ENCODE measurements at places on chromosomes 7 and 10.

GRCh38 chr7:95095966-95096540, 188.7 kb downstream of the PPP1R9A start:
- DNase-seq, result no peak

DNA sequence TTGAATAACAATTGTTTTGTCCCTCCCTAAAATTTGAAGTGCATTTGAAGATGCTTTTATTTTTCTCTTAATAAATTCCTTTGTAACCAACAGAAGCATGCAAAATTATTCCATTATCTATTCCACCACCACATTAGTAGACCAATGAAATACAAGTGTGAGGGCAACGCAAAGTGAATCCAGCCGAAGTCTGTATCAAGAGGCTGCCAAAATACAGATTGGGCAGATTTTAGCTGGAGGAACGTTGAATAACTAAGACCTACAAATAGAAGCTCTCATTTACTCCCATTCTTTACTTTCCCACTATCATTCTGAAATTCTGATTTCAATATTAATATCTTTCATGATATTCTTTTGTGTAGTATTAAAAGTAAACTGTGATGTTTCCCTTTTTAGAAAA, 233.7 kb downstream of the BMPER start:
- DNase-seq, result no peak

GRCh38 chr7:3089493-3089892, 45.8 kb upstream of the CARD11 start:
- DNase-seq, result peak; percentile 16

DNA sequence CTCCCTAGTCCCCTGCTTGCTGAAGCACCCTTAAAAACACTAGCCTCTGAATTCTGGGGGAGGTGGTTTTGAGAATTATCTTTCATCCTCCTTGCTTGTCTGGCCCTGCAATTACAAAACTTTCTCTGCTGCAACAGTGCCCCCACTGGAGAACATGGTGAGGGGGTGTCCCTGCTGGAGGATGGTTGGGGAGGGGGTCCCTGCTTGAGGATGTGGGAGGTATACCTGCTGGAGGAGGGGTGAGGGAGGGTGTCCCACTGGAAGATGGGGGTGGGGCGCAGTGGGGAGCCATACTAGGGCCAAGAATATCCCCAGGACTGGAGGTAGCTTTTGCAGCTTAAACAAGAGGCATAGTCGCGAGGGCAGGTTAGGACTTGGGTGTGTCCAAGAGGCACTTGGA, 3.2 kb upstream of the POLM start:
- no peak for DNase-seq

DNA sequence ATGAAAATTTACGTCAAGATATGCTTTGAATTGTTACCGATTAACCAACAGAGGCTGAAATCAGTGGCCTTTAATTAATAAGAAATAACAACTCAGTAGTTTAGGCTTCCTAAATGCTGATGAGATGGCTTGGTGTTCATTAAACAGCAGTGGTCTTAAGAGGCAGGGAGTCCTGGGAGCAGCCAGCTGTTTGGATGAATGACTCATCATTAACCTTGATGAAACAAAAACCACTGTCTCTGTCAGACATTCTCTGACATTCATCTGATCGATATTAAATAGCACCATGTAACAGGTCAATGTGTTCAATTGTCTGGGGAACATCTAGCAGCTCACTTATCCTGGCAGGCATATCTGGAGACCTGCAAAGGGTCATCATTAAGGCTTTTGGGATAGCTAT, 234.2 kb upstream of the LRRN3 start:
- DNase-seq, result no peak

GRCh38 chr7:157908006-157908782, 571.4 kb downstream of the DNAJB6 start:
- no peak for DNase-seq

GRCh38 chr7:40808378-40808942, 673.7 kb downstream of the SUGCT start:
- peak; percentile 21 for DNase-seq

GRCh38 chr10:83543691-83544462, 595.4 kb upstream of the GHITM start:
- no peak for DNase-seq

- DNase-seq, result peak; percentile 69
Measured at GRCh38 chr7:128404886-128405470, 4.8 kb downstream of the IMPDH1 start.

- no peak for DNase-seq
Measured at GRCh38 chr7:55235115-55235514, 130.0 kb upstream of the LANCL2 start.

DNA sequence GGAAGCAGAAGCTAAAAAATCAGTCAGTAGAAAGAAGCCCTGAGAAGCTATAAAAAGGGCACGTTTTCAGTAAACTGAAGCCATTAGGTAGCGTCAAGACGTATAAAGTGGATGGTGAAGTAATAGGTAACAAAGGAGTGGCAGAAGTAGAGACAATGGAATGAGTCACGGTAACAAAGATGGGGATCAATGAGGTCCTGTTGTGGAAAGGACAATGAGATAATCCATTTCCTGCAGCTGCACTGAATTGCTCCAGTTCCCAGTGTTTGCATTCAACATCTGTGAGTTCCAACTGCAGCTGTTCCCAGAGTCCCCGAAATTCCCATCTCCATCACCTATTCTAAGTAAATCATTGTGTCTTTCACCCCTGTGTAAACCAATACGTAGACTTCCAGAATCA, 4.8 kb upstream of the HYCC1 start:
- DNase-seq, result no peak

DNA sequence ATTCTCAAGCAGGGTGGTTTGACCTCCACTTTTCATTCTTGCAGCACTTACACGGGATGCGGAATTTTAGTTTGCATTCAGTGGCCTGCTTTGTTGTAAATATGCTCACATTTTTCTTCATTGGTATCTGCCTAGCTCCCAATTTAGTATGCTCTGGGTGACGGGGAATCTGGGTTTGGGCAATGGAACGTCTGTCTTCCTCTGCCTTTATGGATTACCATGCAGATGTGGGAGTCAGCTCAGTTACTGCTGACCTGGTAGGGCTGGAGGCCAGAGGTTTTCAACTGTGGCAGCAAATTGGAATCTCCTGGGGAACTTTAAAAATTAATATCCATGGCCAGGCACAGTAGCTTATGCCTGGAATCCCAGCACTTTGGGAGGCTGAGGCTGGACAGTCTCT, 161.6 kb downstream of the CAMK1D start:
- DNase-seq, result no peak

DNA sequence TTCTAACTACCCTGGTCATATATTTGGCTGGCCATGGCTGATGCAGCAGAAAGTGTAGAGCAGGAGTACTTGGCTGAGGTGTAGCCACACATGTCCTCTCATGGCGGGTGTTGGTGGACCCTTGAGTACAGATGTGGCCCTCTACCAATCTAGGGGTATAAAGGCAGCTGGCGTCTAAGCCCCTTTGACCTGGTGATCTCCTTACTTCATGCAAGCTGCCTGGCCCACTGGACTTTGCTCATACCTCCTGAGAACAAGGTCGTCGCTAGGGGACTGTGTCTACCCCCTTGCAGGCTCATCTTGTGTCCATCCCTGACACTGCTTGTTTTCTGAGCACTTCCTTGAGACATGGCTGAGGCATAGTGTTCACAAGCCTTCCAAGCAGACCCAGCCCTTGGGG, 287.8 kb downstream of the RPS24 start:
- no peak for DNase-seq

- DNase-seq, result no peak
Measured at GRCh38 chr7:128366986-128367385, 5.5 kb upstream of the PRRT4 start.

GRCh38 chr10:95442341-95442740, 118.8 kb downstream of the SORBS1 start:
- no peak for DNase-seq

DNA sequence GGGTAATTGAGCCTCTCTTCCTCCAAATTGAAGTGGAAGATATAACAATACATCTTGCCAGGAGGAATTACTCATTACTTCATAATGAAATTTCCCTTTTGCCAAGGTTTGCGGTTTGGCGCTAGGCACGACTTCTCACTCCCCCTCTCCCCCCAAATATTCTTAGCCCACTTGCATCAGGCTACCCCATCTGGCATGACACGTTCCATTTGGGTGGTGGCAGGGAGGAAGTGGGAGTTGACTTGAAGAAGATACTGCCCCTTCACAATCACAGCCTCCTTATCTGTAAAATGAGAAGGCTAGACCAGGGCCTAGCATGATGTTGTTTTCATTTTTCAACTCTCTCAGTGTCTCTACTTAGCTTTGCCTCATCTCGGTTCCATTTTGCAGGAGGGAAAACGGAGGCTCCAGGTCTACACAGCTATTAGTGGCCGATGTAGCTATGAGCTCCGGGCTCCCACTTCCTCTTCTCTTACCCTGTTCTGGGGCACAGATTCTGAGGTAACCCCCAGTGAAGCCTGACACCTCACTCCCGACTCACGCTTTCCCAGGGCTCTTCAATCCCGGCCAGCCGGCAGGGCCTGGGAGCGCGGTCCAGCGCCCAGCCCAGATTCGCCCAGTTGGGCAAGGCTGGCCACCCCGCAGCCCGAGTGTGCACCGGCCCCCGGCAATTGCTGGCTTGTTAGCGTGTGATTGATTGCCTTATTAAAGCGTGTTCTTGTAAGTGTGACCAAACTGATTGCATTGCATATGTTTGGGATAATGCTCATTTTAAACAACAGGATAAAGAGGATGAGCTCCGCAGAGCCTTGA, 6.5 kb downstream of the EVX1 start:
- DNase-seq, result no peak

GRCh38 chr10:49370326-49371100, 25.4 kb downstream of the DRGX start:
- DNase-seq, result no peak

GRCh38 chr7:135253851-135254771, 20.5 kb downstream of the STRA8 start:
- peak; percentile 17 for DNase-seq

GRCh38 chr7:95045236-95045923, 138.0 kb downstream of the PPP1R9A start:
- peak; percentile 50 for DNase-seq

DNA sequence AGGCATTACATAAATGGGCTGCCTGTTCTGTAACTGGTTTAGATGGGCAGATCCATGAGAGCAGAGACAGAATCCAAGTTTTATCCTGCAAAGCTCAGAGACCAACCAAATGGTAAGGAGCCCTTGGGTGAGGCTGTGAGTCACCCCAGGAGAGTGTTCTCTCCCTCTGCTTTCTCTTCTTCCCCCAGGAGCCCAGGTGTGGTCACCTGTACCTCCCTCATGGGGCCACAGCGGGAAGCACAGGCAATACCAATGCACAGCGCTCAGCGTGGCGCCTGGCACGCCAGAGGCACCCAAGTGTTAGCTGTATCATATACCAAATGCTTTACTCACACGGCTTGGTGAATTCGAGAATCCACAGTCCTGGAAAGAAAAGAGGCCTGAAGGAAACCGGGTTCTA, 39.4 kb downstream of the CTBP2 start:
- no peak for DNase-seq

DNA sequence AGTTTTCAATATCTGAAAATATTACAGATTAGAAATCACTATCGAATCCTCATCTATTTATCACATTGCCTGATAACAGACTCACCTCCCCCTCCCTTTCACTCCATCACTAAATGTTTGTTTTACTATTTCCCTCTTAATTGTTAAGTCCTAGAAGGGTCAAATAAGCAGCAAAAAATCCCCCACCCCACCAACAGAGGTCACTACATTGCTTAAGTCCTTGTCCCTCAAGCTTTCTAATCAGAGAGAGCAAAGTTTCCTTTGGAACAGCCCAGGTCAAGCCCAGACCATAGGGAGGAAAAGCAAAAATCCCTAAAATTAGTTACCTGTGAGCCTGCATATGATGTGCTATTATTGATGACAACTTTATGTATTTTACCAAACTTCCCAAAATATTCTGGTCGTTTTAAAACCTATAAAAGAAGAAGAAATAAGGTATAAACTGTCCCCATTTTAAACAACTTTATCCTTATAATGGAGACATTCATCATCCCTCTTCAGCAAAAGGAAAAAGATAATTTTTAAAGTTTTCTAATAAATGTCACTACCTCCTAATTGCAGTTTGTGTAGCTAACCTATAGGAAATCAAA, 95.0 kb downstream of the CNOT4 start:
- peak; percentile 82 for DNase-seq

GRCh38 chr10:131513445-131513844, 201.9 kb upstream of the TCERG1L start:
- no peak for DNase-seq

DNA sequence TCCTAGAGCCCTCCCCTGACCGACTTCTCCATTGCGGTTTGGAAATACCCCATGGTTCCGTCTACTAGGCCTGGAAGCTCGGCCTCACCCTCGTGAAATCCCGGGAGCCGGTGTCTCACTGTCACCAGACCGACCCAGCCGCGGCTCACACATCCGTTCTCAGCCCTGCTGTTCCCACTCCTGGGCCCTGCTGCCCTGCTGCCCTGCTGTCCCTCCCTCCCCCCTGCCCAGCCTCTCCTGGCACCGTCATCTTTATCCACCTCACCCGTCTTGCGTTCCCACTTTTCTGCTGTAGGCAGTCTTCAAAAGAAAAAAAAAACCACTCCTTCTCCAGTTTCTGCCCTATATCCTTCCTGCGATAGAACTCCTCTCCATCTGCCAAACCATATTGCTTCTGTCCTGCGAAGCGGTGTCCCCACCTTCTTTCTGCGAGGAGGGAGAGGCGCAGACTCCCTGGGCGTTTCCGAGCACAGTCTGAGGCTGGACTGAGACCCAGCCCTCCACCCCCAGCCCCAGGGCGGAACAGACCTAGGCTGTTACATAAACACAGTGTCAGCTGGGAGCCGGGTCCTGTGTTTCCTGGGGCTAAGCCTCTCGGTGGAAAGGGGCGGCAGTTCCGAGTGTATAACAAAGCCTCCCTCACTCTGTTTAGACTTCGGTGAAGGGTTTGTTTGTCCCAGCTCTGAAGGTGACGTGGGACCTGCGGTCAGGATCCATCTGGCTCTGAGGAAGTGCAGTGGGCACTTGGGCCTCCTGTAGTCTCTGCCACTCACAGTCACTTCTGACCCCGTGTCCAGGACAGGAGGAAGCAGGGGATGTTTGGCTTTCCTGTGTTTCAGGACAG, 2.8 kb downstream of the AGAP3 start:
- DNase-seq, result peak; percentile 69

Measured in HT-29 (cell line).